ENCODE measurements at places on chromosomes 7 and 10.
A peak's percentile ranks its signal among the peaks of the same experiment; 100 is the strongest.

- no peak for DNase-seq
Observed at GRCh38 chr7:45670717-45671116, 96.5 kb downstream of the ADCY1 start.

GRCh38 chr10:110209454-110209925 is 2.1 kb downstream of the MXI1 start:
- DNase-seq, result peak; percentile 71

- DNase-seq, result no peak
Observed at GRCh38 chr10:68666280-68666760, 54.7 kb upstream of the CCAR1 start.

GRCh38 chr10:119398996-119399395 is 143.5 kb downstream of the RGS10 start:
- no peak for DNase-seq

GRCh38 chr7:68684246-68684839 is 913.9 kb upstream of the AUTS2 start:
- no peak for DNase-seq

DNA sequence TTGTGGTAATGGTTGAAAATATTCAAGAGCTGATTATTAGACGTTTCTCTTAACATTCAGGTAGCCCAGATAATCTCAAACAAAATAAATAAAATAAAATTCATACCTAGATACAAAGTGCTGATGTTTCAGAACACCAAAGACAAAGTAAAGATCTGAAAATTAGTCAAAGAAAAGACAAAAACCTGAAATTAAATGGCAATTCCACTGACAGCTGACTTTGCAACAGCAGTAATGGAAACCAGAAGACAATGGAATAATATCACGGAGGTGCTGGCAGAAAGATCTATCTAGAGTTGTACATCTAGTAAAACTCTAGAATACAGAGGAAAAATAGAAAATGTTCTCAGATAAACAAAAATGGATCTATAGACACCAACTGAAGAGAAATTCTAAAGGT is 58.0 kb upstream of the IKZF1 start:
- DNase-seq, result no peak

Data from transverse colon (tissue), 4 donors.